ENCODE measurements at places on chromosomes 2 and 18. TPM values are rescaled to one million over a fixed set of nuclear protein-coding genes. Genes with fewer than 3 reads are reported as not detected.

Gene TTC39C
- 12.2 TPM for total RNA-seq

Gene KIF5C
- 0.96 TPM for total RNA-seq

DNA sequence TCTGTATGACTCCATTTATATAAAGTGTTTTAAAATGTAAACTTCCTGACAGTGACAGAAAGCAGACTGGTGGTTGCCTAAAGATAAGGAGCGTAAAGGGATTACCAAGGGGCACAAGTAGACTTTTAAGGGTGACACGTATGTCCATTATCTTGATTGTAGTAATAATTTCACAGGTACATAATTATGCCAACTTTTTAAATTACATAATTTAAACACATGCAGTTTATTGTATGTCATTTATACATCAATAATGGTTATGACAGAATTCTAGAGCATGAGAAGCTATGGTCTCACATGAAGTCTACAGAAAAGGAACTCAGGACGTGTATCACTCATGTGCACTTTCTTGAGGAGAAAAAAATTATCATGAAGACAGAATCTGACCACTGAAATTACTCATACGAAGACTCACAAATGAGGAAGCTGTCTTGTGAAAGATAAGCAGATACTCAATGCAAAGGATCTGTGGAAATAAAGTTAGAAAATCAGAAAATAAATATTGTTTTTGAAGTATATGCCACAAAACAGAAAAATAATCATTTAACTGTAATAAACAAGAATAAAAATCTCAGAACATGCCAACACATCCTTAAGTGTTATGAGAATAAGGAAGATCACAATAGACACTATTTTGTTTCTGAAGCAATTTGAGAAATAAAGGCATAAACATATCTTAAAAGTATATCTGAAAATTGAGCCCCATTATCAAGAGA lies 84.4 kb downstream of the TMEM131 start:
- no peak for DNase-seq

Gene SCN7A
- 21.9 TPM for total RNA-seq

DNA sequence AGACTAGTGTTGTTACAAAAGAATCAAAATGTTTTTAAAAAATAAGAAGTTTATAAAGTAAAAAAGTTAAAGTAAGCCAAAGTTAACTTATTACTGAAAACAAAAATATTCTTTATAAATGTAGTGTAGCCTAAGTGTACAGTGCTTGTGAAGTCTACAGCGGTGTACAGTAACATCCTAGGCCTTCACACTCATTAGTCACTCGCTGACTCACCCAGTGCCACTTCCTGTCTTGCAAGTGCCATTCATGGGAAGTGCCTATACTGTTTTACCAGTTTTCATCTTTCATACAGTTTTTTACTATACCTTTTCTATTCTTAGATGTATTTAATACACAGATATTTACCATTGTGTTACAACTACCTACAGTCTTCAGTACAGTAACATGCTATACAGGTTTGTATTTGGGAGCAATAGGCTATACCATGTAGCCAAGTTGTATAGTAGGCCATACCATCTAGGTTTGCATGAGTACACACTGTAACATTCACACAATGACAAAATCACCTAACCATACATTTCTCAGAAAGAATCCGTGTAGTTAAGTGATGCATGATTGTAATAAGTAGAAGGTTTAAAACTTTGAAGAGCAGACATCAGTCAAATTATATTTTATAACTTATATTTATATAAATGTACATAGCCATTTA lies 13.4 kb downstream of the SERPINB7 start:
- no peak for DNase-seq

- no peak for DNase-seq
Measured at GRCh38 chr2:239431536-239431935, 30.7 kb upstream of the HDAC4 start.

Gene CDH7
- 0.34 TPM for total RNA-seq

DNA sequence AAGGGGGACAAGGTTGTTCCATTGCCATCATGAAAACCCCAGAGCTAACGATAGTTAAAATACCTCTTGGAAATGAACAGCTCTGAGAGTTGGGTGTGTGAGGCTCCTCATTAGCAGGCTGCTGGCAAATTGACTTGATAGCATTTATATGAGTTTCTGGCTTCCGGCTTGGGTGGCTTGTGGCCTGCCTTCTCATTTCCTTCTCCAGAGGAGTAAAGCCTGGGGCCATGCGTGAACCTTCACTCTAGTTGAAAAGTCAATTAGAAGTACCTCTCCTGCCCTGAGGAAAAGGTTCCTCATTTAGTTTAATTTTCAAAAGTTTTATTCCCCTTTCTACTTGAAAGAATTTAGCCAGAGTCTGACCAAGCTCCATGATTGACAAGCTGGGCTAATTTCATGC lies 67.1 kb downstream of the MGAT5 start:
- DNase-seq, result no peak

DNA sequence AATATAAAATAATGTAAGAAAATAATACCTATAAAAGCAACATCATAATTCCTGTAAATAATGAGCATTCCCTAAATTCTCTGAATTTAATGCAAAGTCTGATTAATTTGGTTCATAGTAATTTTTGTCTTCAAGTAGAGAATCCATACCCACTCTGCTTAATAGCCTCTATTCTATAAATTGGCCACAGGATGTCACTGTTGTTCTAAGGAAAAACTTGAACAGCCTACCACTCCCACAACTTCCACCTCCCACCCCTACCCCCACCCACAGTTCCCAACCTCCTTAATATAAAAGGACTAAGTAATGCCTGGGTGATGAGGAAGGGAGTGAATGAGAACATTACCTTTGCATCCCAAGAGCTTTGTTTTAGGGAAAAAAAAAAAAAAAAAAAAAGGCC lies 27.2 kb upstream of the BBS5 start:
- DNase-seq, result no peak

GRCh38 chr2:220455351-220455990 lies 828.0 kb downstream of the SLC4A3 start:
- no peak for DNase-seq

GRCh38 chr2:96108541-96109360 lies 7.6 kb downstream of the ADRA2B start:
- peak; percentile 58 for DNase-seq

DNA sequence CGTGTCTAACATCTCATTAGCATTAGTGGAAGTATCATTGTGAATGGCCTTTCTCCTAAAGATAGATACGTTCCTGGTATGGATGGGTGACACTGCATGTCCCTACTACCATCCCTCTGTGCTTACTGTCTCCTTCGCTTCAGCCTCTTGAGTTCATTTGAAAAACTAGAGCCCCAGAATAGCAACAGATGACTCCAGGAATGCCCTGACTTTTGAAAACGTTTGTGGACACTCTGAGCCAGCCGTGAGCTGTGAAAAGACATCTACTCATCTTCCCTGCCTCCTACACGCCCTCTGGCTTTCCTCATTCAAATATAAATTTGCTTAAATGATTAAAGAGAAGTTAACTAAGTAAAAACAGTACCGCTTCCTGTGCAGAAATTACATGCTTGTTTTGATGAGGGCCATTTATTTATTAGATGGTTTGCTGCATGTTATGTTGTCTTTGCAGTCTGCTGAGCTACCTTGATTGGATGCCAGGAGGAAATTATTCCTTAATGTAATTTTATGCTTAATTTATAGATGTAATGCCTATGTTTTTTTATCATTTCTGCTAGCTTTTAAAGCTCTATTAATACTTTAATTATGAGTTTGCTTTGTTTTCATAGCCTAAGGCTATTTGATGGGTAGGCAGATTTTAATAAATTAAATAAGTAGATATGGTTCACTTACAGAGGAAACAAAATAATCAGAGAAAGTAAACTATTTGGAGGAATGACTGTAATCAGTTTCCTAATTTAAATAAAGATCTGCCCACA lies 32.1 kb upstream of the MYO3B start:
- DNase-seq, result no peak

Gene SNED1
- total RNA-seq, result 36.4 TPM

- DNase-seq, result peak; percentile 3
Measured at GRCh38 chr2:200509235-200509611, 645 bp downstream of the KCTD18 start.

- DNase-seq, result no peak
Measured at GRCh38 chr2:206603243-206603642, 39.0 kb upstream of the FAM237A start.

GRCh38 chr2:168539945-168540344 lies 83.9 kb downstream of the CERS6 start:
- DNase-seq, result no peak

DNA sequence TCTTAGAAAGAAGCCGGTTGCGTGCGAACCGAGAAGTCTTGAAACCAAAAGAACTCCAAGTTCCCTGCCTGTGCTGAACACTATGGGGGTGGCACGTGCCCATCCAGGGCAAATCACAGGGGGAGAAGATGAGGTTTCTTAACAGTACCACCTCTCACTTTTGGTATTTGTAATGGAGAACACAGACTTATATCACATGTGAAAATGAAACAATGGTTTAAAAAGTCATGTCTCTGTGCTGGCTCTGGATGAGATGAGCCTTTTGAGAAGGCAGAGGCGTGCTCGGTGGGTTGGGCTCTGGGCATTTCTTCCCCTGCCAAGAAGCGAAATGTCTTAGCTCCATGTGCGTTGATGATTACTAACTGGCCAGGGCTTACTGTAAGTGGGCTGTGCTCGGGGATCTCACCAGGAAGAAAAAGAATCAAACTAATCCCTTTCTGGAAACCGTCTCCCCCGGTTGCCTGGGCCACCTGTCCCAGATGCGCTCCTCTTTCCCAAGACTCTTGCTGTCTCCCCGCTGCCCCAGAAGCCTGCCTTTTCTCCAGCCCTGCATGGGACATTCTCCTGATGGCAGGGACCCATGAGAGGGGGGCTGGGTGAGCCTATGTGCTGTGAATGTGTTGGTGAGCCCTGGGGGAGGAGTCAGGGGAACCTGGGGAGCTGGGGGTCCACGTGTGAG lies 252.9 kb downstream of the PRKCE start:
- DNase-seq, result no peak

GRCh38 chr2:160582490-160583145 lies 89.0 kb upstream of the RBMS1 start:
- DNase-seq, result peak; percentile 36

Data from left lung (tissue), 14 donors.